ENCODE measurements at places on chromosomes 7 and 10.

GRCh38 chr7:86645225-86645608 lies 1.5 kb downstream of the GRM3 start:
- no peak for DNase-seq

DNA sequence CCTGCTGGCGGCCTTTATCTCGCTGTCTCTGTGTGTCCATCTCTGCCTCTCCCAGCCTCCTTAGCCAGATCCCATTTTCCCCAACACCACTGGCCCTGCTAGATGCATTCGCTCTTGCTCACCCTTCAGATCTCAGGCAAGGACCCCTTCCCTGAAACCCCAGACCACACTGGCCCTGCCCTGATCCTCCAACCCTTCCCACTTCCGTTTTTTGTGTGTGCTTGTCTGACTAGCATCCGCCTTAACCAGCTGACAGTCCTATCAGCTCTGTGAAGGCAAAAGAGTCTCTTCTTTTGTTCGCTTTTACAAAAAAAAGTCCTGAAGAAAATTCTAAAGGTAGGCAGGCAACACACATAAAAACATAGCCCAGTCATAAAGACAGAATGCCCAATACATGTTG lies 28.7 kb downstream of the CHST15 start:
- DNase-seq: peak; percentile 59

- no peak for DNase-seq
These were observed 62.8 kb downstream of the BICC1 start for GRCh38 chr10:58575491-58575890.

DNA sequence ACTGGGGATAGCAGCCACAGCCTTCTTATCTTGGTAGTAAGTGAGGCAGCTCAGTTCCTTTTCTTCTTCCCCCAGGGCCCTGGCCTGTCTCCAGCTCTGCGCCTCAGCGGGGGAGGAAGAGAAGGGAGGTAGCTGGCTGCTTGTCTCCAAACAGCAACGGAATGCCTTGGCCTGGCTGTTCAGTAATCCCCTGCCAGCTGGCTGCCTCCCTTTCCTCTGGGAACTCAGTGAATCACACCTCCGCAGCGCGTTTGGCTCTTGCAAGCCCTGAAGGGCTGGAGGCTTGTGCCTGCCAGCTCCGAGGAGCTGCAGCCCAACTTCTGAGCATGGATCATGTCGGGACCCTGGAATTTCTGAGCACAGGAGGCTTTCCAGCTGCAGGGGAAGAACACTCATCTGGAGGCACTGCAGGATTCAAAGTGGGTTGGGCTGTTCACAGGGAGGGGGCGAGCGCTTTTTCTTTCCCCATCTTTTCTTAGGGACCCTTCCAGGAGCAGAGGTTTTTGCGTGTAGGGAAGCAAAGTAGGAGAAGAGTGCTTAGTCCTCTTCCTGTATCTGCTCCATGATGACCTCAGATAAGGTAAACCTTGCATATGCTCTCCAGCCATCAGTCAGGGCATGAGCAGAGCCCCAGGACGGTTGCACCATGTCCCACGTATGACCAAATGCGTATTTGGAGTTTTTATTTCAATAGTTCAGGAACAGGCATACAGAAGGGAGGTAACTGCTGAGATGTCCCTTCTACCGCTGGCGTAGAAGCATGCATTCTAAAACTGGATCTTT lies 253.2 kb upstream of the INHBA start:
- peak; percentile 91 for DNase-seq

- DNase-seq: no peak
These were observed 22.6 kb upstream of the ICA1 start for GRCh38 chr7:8284606-8285005.

GRCh38 chr10:34190580-34190979 lies 624.5 kb downstream of the PARD3 start:
- no peak for DNase-seq

GRCh38 chr7:132904209-132904608 lies 177.7 kb downstream of the CHCHD3 start:
- DNase-seq: no peak

DNA sequence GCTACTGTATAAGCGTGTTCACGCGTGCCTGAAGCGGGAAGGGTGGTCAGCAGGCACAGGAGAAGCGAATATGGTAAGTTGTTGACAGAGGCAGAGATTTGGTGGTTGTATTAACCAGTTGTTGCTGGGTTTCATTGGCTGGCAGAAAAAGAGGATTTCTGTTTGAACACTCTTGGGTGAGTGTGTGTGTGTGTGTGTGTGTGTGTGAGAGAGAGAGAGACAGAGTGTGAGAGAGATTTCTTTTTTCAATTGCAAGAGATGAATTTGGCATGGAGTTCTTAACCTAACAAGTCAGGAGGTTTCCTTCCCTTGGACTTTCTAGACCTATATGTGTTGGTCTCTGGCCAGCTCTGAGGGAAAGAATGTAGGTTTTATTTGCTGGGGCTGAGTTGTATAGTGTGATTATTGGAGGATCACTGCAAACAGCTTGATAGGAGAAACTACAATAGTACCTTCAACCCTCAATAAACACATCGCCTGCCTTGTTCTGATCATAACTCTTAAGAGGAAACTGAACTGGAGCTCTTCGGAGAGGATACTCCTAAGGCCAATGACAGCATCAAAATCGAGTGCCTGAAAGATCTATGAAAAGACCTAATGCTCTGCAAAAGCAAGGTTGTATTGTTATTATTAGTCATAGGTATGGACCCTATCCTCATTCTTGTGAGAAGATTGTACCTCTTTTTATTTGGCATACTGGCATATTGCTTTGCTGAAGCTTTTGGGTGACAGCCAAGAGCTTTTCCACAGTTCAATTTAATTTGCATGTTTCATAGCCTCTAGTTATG lies 1.2 kb downstream of the MCU start:
- peak; percentile 36 for DNase-seq

- DNase-seq: peak; percentile 42
These were observed 15.9 kb downstream of the FAM53B start for GRCh38 chr10:124728071-124728829.

DNA sequence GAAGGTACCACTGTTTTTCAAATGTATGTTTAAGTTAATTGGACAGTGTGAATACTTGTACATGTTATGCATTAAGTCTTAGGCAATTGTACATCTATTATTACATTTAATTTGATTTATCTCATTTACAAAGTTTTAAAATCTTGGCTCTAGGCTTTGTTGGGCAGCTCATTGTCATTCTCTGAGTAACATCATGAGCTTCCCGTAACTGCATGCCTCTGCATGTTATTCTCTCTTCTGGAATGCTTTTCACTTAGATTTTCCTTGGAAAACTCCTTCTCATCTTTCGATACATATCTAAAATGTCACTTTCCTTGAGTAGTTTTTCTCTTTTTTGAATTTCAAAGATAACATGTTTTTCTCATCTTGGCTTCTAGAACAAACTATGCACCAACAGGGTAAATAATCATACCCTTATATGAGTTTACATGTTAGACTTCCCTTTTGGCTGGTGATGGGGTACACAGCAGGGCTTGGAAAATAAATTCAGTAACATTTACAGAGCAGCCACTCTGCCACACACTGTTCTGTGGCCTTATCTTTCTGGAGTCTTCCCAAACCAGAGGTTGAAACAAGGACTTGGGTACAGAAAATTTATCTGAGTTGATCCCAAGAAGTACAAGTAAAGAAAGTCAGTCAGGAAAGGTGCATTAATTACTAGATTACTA lies 42.2 kb upstream of the A1CF start:
- DNase-seq: no peak

DNA sequence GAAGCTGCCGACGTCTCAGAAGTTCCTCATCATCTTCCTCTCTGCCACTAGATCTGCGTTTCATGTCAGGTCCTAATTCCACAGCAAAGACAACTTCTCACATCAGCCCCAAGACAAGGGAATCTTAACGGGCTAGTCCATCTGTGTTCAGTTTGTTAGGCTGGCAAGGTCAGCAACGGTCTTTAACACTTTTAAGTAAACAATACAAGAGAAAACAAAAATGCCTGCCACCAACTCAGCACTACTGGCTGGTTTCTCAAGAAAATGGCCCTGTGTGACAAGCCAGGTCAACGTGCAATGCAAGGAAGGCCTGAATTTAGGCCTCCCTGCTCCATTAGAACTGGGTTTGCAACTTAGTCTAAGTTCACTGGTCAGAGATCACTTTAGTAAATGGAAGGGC lies 41.0 kb upstream of the AFAP1L2 start:
- no peak for DNase-seq

- DNase-seq: no peak
These were observed 651 bp downstream of the MYO3A start for GRCh38 chr10:25934621-25935139.

- DNase-seq: peak; percentile 31
These were observed 100.0 kb downstream of the GRID1 start for GRCh38 chr10:86266446-86267242.

DNA sequence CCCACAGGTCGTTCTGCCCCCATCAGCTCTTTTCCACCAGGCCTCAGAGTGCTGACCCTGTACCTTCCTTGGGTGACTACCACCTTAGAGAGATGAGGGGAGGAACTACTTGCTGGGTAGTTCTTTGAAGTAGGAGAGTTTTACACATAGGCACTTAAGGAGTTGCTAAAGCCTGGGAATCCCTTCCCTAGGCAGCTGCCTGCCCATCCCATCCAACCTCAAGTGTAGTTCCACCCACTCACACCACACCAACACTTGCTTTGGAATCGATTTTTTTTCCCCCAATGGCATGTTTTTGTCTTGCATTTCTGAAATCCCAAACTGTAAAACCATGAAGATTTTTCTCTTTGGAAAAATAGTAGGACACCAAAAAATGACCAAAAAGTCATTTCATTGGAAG lies 47.7 kb downstream of the FBXW4 start:
- no peak for DNase-seq

DNA sequence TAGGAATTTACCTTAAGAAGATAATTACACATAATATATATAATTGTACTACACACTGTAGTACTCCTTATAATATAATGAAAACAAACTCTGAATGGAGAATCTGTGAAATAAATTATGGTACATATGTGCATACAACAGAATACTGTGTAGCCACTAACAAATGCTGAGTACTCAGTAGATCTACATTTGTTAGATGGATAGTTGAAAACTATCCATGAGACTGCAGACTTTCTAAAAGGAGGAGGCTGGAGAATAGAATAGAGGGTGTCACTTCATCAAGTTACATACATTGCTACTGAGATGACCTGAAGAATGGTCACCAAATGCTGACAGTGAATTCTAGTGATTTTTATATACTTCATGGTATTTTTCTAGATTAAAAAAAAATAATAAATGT lies 68.7 kb upstream of the OGDHL start:
- no peak for DNase-seq

DNA sequence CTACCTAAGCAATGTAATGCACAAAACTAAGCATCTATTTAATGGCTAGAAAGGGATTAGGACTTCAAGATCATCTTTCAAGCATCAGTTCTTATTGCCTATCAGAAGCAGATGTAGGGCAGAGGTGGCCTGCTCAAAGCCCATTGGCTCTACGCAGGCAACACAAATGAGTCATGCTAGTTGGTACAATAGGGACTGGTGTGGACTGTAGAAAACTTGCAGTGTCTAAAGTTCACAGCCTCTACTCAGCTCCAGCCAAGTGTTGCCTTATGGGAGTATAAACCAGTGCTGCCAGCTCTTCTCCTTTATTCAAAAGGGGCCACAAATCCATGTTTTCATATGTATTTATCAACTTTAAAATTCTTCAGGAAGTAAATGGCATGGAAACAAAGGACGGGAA lies 31.7 kb downstream of the ASAH2 start:
- no peak for DNase-seq

GRCh38 chr10:75951627-75952026 lies 520.2 kb downstream of the LRMDA start:
- DNase-seq: no peak

- DNase-seq: no peak
These were observed 12.3 kb upstream of the MRPS33 start for GRCh38 chr7:141027043-141027442.

- DNase-seq: peak; percentile 72
These were observed 1.5 kb downstream of the DOCK4 start for GRCh38 chr7:112204499-112205342.

GRCh38 chr7:143413123-143413522 lies 4.5 kb upstream of the EPHA1 start:
- no peak for DNase-seq

DNA sequence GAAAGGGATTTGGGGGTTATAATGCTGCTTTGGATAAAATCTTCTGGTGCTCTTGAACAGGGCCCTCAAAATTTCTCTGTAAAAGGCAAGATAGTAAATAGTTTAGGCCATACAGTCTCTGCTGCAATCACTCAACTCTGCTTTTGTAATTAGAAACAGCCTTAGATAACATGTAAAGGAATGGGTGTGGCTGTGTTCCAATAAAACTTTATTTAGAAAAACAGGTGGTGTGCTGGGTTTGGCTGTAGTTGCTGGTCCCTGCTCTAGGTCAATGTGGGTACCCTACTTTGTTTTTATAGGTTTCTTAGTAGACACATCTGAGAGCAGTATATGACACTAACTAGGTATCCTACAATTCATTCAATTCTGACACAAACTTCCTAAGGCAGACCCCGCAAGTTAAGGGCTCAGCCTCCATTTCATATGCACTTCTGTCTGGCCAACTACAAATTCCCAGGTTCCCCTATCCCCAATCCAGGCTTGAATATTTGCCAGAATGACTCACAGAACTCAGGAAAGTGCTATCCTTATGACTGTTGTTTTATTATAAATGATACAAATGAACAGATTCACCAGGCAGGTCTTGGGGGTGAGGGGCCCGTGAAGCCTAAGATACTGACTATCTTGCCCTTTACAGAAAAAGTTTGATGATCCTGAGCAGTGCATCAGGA lies 349.9 kb downstream of the RPS24 start:
- DNase-seq: no peak

DNA sequence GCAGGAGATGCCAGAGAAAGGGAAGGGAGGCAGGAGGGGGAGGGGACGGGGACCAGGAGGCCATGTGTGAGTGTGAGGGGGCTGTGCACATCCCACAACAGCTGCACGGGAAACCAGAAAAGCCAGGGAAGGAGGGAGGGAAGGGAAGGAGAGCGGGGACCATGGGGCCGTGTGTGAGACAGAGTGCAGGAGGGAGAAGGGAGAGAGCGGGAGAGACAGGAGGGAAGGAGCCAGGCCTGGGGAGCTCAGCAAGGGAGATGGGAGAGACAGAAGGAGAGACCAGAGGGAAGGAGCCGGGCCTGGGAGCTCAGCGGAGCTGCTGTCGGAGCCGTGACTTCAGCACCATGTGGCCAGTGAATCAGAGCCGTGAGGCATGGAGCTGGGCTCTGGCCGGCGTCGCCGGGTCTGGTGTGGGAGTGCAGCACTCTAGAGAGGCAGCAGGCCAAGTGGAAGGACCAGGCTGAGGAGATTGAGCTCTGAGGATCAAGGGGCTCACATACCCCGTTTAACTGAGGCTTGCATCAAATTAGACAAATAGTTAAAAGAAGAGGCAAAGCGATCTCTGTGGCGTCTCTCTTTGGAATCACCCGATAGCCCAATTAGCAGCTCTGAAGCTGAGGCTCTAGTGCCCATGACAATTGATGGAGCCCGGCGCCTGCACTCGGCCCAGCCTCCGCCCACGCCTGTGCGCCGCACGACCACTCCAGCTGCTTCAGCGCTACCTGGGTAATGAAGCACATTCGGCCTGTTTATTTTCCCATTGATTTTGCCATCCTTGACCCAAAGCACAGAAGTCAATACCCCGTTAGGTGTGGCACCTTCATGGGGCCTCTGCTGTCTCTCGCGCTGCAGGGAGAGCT lies 150.4 kb downstream of the MAD1L1 start:
- DNase-seq: no peak

GRCh38 chr7:151868396-151869108 lies 8.4 kb downstream of the PRKAG2 start:
- DNase-seq: no peak

GRCh38 chr7:148729984-148730733 lies 31.5 kb downstream of the CUL1 start:
- DNase-seq: no peak

- no peak for DNase-seq
These were observed 501.1 kb upstream of the NRP1 start for GRCh38 chr10:33835556-33835955.

Data from NB4 (cell line).